Esophagus squamous epithelium (tissue), 5 donors: ENCODE measurements at places on chromosomes 1 and 21. TPM values are rescaled to one million over a fixed set of nuclear protein-coding genes. Genes with fewer than 3 reads are reported as not detected.

OR2T35 gene
- not detected for total RNA-seq

GRCh38 chr1:1597275-1597930 is 2.5 kb downstream of the FNDC10 start:
- H3K27me3 ChIP-seq, result peaks cover 72% of the 10 kb centered on the region
- H3K4me3 ChIP-seq, result no peak overlapping the region
- no peaks in the 10 kb centered on the region for H3K36me3 ChIP-seq
- no peak overlapping the region for H3K27ac ChIP-seq

- H3K27ac ChIP-seq, result no peak overlapping the region
- H3K27me3 ChIP-seq, result no peaks in the 10 kb centered on the region
- peaks cover 5% of the 10 kb centered on the region for H3K36me3 ChIP-seq
- no peaks in the 10 kb centered on the region for H3K4me1 ChIP-seq
These were observed 124.9 kb downstream of the ITSN1 start for GRCh38 chr21:33767236-33767635.

GRCh38 chr1:205444300-205444930 is 11.4 kb downstream of the BLACAT1 start:
- peak overlapping the region; percentile 12 for H3K4me3 ChIP-seq
- H3K36me3 ChIP-seq, result no peaks in the 10 kb centered on the region
- H3K27me3 ChIP-seq, result no peaks in the 10 kb centered on the region
- H3K27ac ChIP-seq, result peak overlapping the region; percentile 32
- DNase-seq, result no peak

- no peak for DNase-seq
- no peaks in the 10 kb centered on the region for H3K27me3 ChIP-seq
- H3K4me3 ChIP-seq, result no peak overlapping the region
- H3K36me3 ChIP-seq, result no peaks in the 10 kb centered on the region
- H3K27ac ChIP-seq, result no peak overlapping the region
These were observed 89.9 kb downstream of the SGIP1 start for GRCh38 chr1:66623812-66624211.

GRCh38 chr1:229258757-229259060 is 12.2 kb upstream of the RAB4A start:
- no peak overlapping the region for H3K4me3 ChIP-seq
- H3K27ac ChIP-seq, result no peak overlapping the region
- no peaks in the 10 kb centered on the region for H3K36me3 ChIP-seq
- no peak for DNase-seq

DNA sequence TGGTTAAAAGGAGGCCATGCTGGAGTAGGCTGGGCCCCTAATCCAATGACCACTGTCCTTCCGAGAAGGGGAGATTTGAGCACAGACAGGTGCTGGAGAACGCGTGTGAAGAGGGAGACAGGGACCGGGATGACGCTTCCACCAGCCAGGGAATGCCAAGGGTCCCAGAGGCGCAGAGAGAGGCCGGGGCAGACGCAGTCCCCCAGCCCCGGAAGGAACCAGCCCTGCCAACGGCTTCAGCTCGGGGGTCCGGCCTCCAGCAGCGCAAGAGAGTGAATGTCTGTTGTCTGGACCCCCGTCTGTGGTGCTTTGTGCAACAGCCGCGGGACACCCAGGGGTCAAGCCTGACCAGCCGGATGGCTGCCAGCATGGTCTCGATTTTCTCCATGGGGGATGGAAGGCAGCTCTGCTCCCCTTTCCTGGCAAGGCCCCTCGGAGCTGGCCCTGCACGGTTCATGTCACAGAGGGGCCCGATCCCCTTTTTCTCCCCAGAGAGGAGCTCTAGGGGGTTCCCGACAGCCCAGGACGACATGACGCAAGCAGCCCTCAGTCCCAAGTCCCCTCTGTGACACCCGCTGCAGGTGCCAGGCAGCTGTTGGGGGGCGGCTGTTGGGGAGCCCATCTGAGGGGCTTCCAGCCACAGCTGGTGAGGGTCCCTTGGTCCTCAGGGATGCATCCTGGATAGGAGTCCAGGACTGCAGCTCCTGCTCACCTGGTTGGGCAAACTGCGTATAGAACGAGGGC is 73.5 kb downstream of the SIK1 start:
- H3K27ac ChIP-seq, result no peak overlapping the region
- no peak overlapping the region for H3K4me3 ChIP-seq
- DNase-seq, result no peak
- no peaks in the 10 kb centered on the region for H3K27me3 ChIP-seq
- no peaks in the 10 kb centered on the region for H3K36me3 ChIP-seq
- peaks cover 5% of the 10 kb centered on the region for H3K4me1 ChIP-seq
